Ovary (tissue), 10 donors: ENCODE measurements at places on chromosomes 11 and 22.

- no peak for DNase-seq
Observed at GRCh38 chr22:24433828-24434470, 6.5 kb downstream of the ADORA2A start.

DNA sequence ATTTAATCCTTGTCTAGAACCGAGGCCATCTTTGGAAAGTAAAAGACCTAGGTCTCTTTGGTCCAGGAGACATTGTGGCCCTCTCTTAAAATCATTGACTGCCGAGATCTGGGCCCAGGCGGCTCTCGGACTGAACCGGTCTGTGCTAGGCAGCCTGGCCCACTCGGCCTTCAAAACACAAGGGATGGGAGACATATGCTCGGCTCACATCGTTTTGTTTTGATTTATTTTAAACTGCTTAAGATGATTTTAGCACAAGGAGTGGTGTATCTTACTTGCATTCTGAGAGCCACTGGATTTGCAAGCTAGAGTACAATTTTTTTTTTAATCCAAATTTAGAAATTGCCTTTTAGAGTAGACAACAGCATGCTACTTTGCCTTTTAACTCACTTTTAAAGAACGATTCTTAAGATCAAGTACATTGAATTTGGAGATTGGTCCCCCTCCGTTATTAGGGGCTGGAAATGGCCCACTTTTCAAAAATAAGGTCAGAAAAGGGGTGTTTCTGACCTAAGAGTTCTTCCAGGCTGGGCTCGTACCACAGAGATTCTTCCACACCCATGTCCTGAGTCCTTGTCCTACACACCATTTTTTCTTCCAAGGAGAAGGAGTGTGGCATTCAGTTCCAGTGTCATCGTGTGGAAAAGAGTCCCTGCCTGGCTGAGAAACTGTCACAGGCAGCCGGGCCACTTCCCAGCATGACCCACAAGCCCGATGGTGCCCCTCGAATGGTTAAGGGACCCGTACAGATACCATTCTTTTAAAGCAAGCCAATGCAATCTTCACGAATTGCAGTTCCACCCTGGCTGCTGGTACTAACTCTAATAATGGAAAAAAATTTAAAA lies 80.5 kb upstream of the WNT7B start:
- peak; percentile 66 for DNase-seq

DNA sequence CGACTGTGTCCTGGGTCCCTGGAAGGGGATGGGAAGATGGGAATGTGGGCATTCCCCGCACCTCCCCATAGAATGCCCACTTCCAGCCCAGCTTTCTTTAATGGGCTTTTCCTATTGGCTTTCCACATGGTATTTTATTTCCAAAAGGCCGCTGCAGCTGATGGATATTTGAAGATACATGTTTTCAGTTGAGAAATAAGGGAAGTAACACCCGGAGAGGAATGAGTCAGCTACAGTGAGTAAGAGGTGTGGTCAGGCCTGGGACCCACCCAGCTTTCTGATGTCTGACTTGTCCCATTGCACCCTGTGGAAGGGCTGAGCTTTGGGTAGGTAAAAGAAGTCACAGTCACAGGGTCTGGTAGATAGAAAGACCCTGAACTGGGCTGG lies 476.9 kb downstream of the MIAT start:
- DNase-seq: no peak

DNA sequence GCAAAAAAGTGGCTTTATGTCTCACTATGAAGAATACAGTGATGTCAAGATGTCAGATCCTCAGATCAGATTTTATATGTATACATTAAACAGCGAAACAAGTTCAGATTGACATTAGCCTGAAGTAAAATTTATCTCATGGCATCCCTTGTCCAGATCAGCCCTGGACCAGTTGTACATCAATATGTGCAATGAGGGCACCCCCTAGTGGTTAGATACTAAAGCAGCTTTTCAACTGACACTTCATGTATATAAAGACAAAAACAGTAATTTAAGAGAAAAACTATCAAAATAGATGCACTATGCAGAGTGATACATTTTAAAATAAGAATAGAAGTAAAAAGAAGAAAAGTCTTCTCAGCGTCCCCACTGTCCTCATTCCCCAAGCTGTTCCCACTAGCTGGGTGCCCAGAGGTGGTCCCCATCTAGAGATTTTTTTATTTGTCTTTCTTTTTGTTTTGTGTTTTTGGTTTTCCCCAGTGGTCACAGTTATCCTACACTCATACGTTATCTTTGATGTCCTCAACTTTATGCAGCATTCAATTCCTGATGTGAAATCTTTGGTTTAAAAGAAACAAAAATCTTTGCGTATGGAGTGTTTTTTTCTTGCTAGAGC lies 2193.4 kb upstream of the RAG2 start:
- DNase-seq: no peak

- peak; percentile 56 for DNase-seq
Observed at GRCh38 chr11:9568854-9569587, 4.4 kb upstream of the WEE1 start.

DNA sequence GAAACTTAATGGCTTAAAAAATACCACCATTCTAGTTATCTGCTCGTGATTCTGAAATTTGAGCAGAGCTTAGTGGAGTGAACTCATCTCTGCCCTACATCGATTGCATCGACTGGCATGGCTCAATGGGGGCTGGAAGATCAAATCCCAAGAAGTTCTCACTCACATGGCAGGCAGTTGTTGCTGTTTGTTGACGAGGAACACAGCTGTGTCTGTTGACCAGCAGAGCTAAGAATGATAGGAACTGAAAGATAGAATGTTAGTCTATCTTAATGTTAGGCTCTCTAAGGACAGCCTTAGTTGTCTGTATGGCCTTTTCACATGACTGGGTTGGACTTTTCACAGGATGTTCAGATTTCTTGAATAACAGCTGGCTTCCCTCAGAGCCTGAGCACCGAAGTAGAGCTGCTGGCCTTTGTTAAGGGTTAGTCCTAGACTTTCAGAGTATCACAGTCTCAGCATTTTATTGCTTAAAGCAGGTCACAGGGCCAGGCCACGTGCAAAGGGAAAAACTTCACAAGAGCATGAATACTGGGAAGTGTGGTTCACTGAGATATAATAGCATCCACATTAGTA lies 31.6 kb upstream of the IZUMO1R start:
- no peak for DNase-seq

- no peak for DNase-seq
Observed at GRCh38 chr11:6911948-6912347, 8.9 kb upstream of the OR2D3 start.

GRCh38 chr22:50161508-50162390 lies 8.8 kb upstream of the PANX2 start:
- no peak for DNase-seq

GRCh38 chr11:14588681-14589080 lies 54.9 kb upstream of the PDE3B start:
- DNase-seq: no peak

DNA sequence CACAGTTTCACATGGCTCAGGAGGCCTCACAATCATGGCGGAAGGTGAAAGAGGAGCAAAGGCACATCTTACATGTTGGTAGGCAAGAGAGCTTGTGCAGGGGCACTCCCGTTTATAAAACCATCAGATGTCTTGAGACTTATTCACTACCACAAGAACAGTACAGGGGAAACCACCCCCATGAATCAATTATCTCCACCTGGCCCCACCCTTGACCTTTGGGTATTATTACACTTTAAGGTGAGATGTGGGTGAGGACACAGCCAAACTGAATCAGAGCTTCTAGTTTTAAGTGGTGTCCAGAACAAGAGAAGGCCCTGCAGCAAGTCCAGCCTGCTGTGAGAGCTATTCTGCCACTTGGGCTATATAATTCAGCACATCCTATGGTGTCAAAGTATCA lies 493.7 kb downstream of the ETS1 start:
- DNase-seq: no peak

GRCh38 chr11:58654908-58655296 lies 32.4 kb downstream of the CNTF start:
- no peak for DNase-seq

- DNase-seq: no peak
Observed at GRCh38 chr11:119509282-119509841, 86.4 kb upstream of the THY1 start.

- DNase-seq: no peak
Observed at GRCh38 chr22:41350087-41350486, 31.7 kb upstream of the TEF start.

- DNase-seq: no peak
Observed at GRCh38 chr11:23903044-23903704, 593.7 kb upstream of the LUZP2 start.

DNA sequence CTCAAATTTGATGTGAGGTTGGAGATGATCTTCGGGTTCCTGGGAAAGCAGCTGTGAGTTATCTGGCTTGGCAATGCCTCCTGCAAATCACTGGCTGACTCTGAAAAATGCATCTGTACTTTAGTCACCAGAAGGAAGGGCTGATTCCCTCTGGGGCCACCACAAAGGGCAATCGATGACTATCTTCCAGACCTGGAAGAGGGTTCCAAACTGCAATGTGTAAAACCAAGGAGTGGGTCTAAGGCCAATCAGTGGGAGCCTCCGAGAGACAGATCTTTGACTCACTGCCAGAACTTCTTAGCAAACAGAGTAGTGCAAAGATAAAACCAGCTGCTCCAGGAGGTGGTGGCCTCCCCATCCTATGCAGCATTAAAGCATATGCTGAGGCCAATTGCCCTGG lies 29.1 kb upstream of the PAK1 start:
- DNase-seq: no peak

DNA sequence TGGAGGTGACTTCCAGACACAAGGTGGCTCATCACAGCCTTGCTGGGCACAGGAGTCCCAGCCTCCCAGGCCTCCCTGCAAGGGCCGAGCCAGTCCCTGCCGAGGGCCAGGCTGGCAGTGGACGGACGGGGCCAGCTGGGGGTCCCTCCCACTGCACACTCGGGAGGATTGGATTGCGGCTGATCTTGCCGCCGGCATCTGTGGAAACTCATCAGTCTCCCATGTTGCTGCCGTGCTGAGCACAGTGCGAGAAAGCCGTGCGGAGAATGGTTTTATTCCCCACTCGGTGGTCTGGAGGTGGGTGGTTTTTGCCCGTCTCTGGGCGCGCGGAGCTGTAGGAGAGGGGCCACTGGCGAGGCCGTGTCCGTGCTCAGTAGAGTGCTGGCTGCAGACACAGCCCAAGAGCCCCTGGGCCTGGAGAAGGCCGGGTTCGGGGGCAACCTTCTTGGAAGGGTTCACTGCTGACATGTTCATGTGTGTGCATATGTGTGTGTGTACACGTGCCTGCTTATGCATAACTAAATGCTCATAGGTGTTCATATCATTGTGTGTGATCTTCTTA lies 1246.4 kb downstream of the BRD1 start:
- no peak for DNase-seq

DNA sequence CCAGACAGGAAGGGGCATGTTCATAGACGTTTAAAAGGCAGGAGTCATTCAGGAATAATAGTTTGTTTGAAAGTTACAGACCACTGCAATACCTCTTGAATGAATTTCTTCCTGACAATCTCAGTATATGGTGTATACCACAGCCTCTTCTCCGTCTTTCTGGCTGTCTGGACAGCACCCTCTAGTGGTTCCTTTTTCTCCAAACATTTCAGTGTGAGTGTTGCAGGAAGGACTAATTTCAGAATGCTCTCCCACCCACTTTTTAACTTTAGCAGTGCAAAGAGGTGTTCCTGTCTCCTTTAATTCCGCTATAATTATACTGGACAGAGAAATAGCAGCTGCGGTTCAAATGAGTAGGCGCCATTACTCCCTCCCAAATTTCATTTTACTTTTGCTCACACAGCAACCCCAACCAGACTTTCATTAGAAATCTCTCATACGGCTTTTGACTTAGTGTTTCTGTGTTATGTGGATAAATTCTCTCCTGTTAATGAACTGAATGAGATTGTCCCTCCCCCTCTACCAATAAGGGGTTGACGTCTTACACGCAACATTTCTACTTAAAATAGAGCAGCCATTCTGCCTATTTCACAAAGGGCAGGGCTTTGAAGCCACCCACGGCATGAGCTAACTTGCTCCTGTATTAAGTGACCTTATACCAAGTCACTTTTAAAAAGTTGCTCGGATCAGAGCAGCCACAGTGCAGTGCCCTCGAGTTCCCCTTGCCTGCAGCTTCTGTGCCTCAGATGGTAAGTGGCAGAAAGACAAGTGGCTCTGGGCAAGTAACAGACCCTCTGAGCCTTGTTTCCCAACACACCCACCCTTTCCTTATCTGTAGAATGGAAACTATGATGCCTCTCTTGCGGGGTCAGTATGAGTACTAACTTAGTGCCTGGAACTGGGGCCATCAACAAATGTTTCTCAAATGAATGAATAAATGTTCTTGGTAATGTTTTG lies 368.6 kb downstream of the OPCML start:
- DNase-seq: no peak
